Renal cortex interstitium (tissue), 15 donors: ENCODE measurements at places on chromosomes 11 and 22. TPM values are rescaled to one million over a fixed set of nuclear protein-coding genes. Genes with fewer than 3 reads are reported as not detected.

DNA sequence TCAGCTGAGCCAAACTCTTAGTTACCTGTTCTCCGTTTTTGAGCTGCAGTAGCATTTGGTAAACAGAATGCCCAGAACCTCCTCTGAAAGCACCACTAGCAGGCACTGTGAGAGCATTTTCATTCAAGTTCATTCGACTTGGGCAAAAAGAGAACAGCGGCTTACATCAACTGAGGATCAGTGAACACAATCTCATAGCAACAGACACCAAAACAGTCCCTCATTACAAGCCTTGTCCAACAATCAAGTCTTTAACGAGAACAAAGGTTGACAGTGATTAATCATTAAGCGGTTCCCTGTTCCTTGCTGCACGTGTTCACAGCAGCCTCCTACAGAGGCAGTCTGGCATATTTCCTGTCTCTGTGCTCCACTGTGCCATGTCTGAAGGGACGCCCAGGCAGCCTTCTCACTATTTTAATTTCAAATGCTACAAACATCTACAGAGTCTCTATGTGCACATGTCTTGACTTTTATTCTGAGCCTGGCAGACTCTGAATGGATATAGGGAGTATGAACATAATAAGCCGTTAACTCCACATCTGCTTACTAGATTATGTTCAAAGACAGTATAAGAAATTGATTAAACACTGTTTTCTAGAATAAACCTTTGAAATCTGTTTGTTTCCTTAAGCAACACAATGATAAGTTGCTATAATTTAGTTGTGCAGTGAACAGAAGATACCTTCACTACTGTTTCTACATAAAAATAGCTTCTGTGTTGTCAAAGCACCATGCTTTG, 88.3 kb upstream of the MTMR2 start:
- DNase-seq = peak; percentile 89

DNA sequence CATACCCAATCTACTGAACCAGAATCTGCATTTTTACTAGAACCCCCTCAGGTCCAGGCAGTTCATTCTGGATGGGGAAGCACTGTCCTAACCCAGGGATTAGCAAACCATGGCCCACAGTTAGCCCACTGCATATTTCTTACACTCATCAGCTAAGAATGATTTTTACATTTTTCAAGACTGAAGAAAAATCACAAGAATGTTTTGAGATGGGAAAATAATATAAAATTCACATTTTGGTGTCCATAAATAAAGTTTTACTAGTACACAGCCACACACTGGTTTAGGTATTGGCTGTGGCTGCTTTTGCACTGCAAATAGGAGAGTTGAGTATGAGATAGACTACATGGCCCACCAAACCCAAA, 59.4 kb downstream of the PPFIBP2 start:
- DNase-seq = no peak

DNA sequence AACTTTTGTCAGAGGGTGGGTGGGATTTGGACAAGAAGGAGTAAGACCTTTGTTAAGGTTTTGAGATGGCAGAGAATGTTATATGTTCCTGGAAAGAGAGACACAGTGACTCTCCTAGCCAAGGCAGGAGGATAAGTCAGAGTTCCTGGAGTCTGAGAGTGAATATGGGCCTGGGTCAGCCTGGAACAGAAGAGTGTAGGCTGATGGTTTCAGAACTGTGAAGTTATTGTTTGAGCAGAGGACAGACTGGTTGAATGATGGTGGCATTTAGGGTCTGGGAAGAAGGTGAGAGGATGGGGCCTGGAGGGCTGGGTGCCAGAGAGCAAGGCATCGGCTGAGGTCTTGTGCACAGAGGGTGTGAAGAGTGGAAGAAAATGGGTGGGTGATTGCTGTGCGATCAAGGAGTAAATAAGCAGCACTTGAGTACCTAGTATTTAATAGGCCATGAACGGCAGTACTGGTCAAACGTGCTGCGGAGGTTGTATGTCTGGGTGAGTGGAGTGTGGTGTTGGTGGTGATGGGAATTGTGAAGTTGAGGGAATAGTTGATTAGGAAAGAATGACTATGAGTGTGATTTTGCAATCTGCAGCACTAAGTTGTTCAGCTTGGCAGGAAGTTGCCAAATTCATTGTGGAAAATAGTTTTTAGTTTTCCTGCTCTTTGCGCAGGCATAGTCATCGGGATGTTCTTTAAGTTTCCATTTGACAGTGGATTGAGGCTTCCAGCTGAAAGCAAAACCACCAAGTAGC, 1.8 kb downstream of the PANX1 start:
- no peak for DNase-seq

- no peak for DNase-seq
Measured at GRCh38 chr11:76253416-76253815, 47.1 kb upstream of the WNT11 start.

- DNase-seq = no peak
Measured at GRCh38 chr22:40541300-40541699, 95.2 kb downstream of the MRTFA start.

DNA sequence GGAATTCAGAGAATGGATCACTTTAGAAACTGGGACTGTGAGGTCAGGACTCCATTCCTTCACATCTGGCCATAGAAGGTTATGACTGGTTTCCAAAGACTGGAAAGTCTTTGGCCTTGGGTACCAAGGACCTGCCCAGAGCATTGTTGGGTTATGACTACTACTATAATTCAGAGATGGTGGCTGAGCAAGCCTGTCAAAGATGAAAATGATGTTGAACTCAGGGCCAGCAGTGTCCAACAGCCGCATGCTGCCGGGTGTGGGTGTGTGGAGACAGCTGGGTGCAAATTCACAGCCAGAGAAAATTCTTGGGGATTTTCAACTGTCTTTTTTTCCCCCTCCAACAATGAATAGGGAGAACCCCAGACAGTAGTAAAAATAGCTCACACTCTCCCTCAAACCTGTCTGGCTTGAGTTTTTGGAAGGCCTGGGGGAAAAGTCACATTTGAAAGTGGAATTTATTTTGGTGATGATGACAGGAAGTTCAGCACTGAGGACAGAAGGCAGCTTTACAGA, 166.8 kb upstream of the NCAM1 start:
- DNase-seq = no peak

DNA sequence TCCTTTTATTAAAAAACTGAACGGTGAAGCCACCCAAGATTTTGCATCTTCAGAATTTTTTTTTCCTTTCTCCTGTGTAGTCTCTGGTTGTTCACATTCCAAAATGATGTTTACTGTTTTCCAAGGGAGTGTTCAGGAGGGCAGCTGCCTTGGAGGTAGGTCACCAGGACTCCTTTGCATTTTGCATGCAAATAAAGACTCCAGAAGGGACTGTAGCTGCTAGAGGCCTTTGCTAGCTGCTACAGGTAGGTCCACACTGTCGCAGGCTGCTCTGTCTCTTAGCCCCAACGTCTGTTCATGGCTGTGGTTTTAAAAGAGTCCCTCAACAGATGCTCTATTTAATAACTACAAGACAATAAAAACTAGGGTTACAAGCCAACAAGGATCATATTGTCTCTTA, 11.4 kb downstream of the CTSC start:
- DNase-seq = no peak

- DNase-seq = no peak
Measured at GRCh38 chr11:4195909-4196308, 101.3 kb downstream of the RRM1 start.

DNA sequence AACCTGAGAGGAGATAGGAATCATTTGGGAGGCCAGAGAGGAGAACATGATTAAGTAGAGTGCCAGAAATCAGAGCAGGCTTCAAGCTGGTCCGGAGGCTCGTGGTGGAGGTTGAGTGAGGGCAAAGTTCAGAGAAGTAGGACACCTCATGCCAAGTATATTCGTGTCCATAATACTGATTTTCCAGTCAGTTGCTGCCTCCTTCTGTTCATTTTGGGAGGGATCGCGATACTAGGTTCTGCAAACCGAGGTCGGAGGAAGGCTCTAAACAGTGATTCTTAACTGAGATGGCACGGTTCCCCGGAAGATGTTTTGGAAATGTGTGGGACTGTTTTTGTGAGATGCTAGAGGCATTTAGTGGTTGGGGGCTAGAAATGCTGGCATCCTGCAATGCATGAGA, 13.6 kb upstream of the CD3E start:
- DNase-seq = no peak

GRCh38 chr11:23778971-23779370, 717.9 kb upstream of the LUZP2 start:
- DNase-seq = no peak

DNA sequence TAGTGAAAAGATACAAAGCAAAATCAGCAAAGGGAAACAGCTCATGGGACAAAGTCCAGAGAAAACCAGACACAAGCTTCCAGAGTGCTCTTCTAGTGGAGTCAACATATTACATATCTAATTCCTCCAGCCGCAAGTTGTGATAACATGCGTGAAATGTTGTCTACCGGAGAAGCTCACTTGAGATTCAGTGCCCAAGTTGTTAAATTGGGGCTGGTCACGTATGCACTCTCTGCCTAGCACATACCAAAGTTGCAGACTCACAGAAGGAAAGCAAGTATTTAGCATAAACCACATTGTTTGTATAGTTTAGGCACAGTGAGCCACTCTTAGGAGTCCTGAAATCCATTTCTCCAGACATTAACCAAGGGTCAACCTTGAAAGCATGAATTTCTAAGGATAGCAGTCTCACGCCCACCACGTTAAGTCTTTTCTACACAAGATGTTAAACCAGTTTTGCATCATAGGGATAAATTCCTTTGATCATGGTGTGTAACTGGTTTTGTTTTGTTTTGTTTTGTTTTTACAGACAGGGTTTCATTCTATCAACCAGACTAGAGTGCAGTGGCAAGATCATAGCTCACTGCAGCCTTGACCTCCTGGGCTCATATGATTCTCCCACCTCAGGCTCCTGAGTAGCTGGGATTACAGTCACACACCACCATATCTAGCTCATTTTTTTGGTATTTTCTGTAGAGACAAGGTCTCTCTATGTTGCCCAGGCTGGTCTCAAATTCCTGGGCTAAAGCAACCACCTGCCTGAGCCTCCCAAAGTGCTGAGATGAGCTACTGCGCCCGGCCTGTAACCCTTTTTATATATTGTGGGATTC, 39.5 kb upstream of the EP300 start:
- no peak for DNase-seq

- DNase-seq = no peak
Measured at GRCh38 chr11:102168481-102168880, 58.2 kb downstream of the YAP1 start.

The KCNE3 gene
- polyA plus RNA-seq = 29.7 TPM

The LRRC32 gene
- polyA plus RNA-seq = 65.6 TPM

The MUC5AC gene
- 0.03 TPM for polyA plus RNA-seq

The SLC6A5 gene
- 0.15 TPM for polyA plus RNA-seq

The TPBGL gene
- polyA plus RNA-seq = 0.14 TPM

The LRRC10B gene
- polyA plus RNA-seq = 1.2 TPM

The ANO9 gene
- polyA plus RNA-seq = 9.2 TPM

The NXPE1 gene
- not detected for polyA plus RNA-seq
